Cardiac fibroblast (primary cell): ENCODE measurements at places on chromosomes 3 and 15.

- no peak for DNase-seq
These were observed 632.3 kb upstream of the NR2F2 start for GRCh38 chr15:95698230-95698629.

DNA sequence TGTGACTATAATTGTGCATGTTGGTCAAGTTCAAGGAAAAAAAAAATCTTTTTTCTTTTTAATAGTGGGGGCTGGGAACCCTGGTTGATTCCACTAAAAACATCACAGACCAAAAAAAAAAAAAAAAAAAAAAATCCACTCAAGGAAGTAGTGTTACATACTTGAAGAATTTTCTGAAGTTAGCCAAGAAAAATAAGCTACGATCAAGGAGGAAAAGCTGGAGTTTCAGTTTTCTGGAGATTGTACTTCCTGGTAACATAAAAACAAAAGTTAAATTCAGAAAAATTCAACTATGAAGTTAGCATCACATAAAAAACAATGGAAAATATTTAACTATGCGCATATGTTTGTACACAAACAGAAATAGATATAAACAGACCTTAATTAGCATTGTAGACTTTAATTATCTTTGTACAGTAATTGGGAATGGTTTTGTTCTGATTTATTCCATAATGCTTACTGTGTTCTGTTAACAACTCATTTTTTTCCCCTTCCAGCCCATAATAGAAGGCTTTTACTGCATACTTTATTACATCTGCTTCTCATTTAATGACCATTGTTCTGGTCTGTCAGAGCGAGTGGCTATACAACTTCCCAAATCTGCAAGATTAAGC, 194.3 kb downstream of the RORA start:
- peak; percentile 88 for DNase-seq

DNA sequence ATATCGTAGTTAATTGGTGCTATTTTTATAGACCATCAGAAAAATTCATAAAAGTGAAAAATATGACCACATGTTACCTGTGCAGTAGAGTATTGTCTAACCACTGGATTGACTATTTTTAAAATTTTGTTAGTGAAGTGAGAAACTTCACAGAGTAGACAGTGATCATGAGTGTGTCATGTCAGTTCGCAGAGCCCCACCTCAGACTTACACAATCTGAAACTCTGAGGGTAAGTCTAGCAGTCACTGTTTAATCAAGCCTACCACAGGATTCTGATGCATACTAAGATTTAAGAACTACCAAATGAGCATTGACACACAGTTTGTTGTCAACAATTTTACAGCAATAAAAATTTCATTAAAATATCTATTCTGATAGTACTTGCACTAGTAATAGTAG, 552.9 kb upstream of the SUCLG2 start:
- DNase-seq = no peak

- peak; percentile 57 for DNase-seq
These were observed 105.5 kb downstream of the NLGN1 start for GRCh38 chr3:173502983-173503568.

- DNase-seq = no peak
These were observed 16.1 kb downstream of the MAP6D1 start for GRCh38 chr3:183809270-183809669.

DNA sequence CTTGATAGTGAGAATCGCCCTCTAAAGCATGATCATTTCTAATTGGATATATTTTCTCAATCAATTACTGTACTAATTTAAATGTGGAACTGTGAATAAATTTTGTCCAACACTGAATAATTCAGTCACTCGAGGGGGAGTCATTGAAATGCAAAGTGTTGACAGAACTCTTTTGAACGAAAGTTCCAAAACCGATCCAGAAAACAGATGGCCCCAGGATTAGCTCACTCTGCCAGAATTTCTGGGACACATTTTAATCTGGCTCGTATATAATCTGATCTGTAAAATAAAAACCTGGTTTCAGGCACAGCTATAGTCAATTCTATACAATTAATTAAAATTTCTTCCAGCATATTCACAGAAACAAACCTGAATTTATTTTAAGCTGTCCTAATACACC, 580.4 kb downstream of the ROBO1 start:
- DNase-seq = no peak

DNA sequence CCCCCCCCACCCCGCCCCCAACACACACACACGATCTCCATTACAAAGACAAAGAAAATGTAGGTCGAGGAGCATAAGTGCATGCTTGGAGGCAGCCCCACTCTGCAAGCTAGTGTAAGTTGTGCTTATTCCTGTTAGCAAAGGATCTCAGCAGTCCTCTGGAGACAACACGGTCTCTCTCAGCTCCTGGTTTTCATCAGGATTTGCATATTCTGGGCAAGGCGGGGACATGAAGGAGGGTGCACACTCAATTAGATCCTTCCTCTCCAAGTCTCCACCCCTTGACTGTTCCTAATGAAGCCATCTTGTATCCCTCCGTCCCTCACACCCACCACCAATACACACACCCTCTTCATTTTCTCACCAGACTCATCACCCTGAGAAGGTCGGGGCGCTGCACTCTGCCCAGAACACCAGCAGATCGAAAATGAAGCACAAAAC, 63.8 kb downstream of the MRPL46 start:
- DNase-seq = no peak

DNA sequence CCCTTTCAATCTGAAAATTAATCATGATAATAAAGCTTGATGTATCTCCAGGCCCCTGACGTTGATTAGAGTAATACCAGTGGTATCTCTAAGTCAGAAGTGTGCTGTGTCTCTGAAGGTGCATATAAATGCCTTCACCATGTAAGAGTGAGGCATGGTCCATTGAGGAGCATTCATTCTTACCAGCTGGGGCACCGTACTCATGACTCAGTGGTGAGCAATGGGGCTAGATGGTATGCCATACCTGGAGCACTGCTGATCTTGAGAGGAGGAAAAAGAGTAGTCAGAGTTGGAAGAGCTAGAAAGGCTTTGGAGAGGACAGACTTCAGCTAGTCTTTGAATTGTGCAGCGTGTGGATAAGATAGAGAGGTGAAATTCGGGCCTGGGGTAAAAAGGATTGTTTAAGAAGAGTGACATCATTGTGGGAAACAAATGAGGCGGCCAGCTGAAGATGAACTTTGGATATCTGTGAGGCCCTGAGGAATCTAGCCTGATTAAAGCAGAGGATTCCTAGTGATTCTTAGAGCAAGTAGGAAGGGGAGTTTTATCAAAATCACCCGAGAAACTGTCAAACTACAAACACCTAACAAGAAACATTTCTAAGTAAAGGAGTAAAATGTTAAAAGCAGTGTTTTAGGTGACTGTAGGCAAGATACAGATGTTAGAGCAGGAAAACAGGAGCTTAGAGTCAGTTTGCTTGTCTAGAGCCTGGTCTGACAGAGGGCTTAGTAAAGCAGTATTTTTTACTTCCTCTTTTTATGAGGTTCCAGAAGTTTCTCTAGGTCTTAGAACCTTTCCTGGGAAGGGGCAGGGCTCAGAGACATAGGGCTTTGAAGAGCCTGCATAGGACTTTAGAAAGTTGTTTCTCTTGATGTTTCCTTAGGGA, 13.6 kb downstream of the TMOD3 start:
- no peak for DNase-seq

- DNase-seq = no peak
These were observed 610 bp downstream of the EPHB3 start for GRCh38 chr3:184561913-184562877.

DNA sequence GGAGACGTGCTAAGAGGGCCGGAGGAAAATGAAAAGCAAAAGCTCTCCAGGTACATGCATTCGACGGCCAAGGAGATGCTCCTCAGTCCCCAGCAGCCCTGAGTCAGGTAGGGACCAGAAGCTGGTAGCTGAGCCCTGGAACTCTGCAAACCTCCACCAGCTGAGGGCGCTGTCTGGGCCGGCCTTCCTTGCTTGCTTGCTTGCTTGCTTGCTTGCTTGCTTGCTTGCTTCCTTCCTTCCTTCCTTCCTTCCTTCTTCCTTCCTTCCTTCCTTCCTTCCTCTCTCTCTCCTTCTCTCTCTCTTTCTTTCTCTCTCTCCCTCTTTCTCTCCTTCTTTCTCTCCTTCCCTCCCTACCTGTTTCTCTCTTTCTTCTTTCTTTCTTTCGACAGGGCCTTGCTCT, 94.6 kb upstream of the RASGRF1 start:
- DNase-seq = no peak

DNA sequence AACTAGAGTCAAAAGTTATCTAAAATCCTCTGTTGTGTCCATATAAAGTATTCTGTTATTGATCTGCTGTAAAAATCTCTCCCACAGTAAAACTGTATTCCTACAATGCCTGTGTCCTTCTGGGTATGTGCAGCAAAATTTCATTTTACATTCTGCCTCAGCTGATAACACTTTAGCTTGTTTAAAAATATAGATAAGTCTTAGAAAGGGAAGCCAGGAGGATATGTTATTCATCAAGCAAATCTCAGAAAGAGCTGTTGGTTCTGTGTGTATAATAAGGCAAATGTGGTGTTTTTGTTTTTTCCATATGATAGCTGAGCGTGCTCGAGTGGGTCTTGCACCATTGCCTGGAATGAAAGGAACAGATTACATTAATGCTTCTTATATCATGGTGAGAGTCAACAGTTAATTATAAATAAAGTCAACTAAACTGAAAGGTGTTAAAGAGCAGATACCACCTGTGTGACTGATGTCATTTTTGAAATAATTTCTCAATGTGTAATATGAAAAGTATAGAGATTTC, 96.6 kb downstream of the FEZF2 start:
- DNase-seq = no peak

- no peak for DNase-seq
These were observed 33.1 kb downstream of the LPP start for GRCh38 chr3:188187053-188187452.

- no peak for DNase-seq
These were observed 51.2 kb upstream of the ADAMTS17 start for GRCh38 chr15:100393008-100393407.

GRCh38 chr3:107881509-107881908, 209.3 kb downstream of the CD47 start:
- DNase-seq = no peak

GRCh38 chr3:120449251-120449650, 1.5 kb downstream of the FSTL1 start:
- peak; percentile 87 for DNase-seq

DNA sequence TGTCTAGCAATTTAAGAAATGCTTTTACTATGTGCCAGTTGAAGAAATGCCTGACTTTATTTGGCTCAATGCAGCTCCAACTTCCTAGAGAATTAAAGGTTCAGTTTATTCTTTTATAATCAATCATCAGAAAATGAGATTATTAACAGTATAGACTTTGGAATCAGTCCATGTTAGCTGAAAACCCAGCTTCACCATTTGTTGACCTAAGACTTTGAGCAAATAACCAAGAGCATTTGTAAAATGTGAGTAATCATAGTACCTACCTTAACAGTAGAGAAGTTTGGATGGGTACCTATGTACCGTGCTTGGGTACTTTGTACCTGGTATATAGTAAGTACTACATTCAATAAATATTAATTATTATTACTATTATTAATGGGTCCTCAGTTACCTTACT, 105.9 kb downstream of the RARB start:
- no peak for DNase-seq

GRCh38 chr3:25582242-25582641, 82.5 kb downstream of the TOP2B start:
- DNase-seq = peak; percentile 92

GRCh38 chr3:154275292-154275691, 49.0 kb downstream of the DHX36 start:
- no peak for DNase-seq
